ENCODE measurements at places on chromosomes 12 and 14.

GRCh38 chr14:82655770-82656169 is 1122.1 kb upstream of the SEL1L start:
- no peak overlapping the region for H3K4me3 ChIP-seq
- H3K27me3 ChIP-seq, result no peaks in the 10 kb centered on the region
- no peak for DNase-seq
- no peaks in the 10 kb centered on the region for H3K4me1 ChIP-seq

DNA sequence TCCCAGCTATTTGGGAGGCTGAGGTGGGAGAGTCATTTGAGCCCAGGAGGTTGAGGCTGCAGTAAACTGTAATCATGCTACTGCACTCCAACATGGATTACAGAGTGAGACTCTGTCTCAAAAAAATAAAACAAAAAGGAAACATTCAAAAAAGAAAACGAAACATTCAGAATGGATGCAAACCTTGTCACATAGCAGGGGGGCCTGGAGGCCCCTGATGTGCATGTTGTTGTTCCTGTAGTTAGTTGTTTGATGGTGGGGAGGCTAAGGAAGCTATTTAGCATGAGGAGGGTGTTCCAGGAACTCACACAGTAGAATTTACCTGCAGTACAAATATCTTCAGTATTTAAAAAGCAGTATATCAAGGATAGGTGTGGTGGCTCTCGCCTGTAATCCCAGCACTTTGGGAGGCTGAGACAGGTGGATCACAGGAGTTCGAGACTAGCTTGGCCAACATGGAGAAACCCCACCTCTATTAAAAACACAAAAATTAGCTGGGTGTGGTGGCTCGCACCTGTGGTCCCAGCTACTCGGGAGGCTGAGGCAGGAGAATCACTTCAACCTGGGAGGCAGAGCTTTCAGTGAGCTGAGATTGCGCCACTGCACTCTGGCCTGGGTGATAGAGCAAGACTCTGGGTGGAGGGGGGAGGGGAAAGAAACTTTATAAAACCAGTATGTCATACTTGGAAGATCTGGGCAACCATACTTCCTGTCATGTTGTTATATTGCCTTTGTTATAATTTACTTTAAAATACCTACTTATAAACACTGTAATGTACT is 17.6 kb upstream of the AEBP2 start:
- H3K4me3 ChIP-seq, result no peak overlapping the region
- no peaks in the 10 kb centered on the region for H3K36me3 ChIP-seq
- no peak for DNase-seq
- no peaks in the 10 kb centered on the region for H3K4me1 ChIP-seq

GRCh38 chr14:92680781-92681650 is 67.4 kb downstream of the LGMN start:
- peaks cover 4% of the 10 kb centered on the region for H3K4me1 ChIP-seq
- no peaks in the 10 kb centered on the region for H3K27me3 ChIP-seq
- no peak overlapping the region for H3K4me3 ChIP-seq
- H3K27ac ChIP-seq, result no peak overlapping the region
- no peaks in the 10 kb centered on the region for H3K36me3 ChIP-seq

GRCh38 chr12:16347391-16348298 is at the start of gene MGST1:
TSS of gene MGST1 (plus strand) at chr12:16347645. CDS start at chr12:16354253, 6,608 bp downstream.
- H3K36me3 ChIP-seq, result no peaks in the 10 kb centered on the region
- no peak within 1 kb of the TSS for H3K4me3 ChIP-seq
- peak within 1 kb of the TSS; percentile 77 for H3K27ac ChIP-seq
- peak; percentile 80 for DNase-seq
- peaks cover 35% of the 10 kb centered on the region for H3K4me1 ChIP-seq

GRCh38 chr12:49049566-49050224 is 10.9 kb downstream of the KMT2D start:
- no peak for DNase-seq
- H3K4me3 ChIP-seq, result no peak overlapping the region
- no peaks in the 10 kb centered on the region for H3K27me3 ChIP-seq
- peaks cover 9% of the 10 kb centered on the region for H3K36me3 ChIP-seq
- H3K27ac ChIP-seq, result no peak overlapping the region

GRCh38 chr14:63496837-63497400 is 46.3 kb downstream of the PPP2R5E start:
- peak overlapping the region; percentile 37 for H3K27ac ChIP-seq
- DNase-seq, result peak; percentile 40
- no peak overlapping the region for H3K4me3 ChIP-seq

DNA sequence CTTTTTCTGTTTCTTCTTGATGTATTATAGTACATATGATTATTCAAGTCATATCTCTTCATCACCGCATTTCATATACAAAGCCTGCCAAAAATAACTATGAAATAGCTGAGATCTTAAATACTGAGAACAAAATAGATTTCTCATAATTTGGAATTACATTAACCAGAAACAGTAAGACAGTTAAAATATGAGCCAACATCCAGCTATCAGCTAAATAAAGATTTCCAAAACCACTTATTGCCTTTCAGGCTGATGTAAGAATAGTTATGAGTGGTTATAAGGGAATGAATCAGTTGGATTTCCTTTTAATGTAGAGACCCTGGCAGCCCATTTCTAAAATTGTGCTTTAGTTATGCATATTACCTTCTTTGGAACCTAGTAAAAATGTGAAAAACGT is 47.4 kb downstream of the TMEM117 start:
- H3K36me3 ChIP-seq, result no peaks in the 10 kb centered on the region
- H3K27me3 ChIP-seq, result no peaks in the 10 kb centered on the region
- no peak overlapping the region for H3K27ac ChIP-seq

DNA sequence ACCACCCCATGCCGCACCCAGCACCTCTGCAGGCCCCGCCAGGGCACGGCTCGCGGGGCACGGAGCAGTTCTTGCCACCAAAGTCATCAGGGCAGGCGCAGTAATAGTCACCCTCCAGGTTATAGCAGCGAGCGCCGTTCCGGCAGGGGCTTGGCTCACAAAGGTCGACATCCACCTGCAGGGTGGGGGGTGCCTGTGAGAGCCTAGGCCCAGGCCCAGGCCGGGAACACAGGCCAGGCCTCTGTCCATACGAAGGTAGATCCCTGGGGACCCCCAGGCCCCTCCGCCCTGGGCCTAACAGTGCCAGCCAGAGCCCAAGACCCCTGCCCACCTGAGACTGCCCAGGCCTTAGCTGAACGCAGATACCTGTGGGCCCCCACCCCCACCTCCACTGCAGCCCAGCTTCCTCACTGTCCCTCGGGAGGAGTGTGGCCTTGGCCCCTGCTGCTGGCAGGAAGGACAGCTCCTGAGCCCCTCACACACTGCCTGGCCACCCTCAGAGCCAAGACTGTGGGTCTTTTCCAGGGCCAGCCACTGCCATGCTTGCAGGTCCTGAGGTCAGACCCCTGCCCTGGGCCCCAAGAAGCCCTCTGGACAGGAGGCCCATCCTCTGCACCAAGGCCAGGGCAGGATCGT is 19.3 kb downstream of the JAG2 start:
- peak; percentile 9 for DNase-seq
- no peaks in the 10 kb centered on the region for H3K27me3 ChIP-seq
- no peaks in the 10 kb centered on the region for H3K36me3 ChIP-seq
- no peak overlapping the region for H3K27ac ChIP-seq
- no peak overlapping the region for H3K4me3 ChIP-seq

DNA sequence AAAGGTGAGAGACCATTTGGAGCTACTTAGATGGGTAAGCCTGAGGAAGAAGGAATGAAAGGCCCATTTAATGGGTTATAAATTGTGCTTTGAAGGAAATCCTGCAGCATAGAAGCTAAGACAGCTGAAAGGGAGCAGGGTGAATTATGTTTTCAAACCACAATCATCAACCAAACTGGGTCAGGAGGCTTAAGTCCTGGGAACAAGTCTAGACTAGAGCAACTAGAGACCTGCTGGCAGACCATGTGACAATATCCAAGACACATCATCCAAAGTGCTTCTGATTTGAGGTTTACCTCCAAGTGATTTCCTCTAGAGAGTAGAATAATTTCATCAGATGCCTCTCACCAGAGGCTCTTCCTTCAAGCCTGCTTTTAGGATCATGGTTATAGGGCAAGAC is 53.7 kb downstream of the MAP3K9 start:
- no peaks in the 10 kb centered on the region for H3K27me3 ChIP-seq
- H3K36me3 ChIP-seq, result no peaks in the 10 kb centered on the region
- H3K27ac ChIP-seq, result peak overlapping the region; percentile 74
- peaks cover 40% of the 10 kb centered on the region for H3K4me1 ChIP-seq

DNA sequence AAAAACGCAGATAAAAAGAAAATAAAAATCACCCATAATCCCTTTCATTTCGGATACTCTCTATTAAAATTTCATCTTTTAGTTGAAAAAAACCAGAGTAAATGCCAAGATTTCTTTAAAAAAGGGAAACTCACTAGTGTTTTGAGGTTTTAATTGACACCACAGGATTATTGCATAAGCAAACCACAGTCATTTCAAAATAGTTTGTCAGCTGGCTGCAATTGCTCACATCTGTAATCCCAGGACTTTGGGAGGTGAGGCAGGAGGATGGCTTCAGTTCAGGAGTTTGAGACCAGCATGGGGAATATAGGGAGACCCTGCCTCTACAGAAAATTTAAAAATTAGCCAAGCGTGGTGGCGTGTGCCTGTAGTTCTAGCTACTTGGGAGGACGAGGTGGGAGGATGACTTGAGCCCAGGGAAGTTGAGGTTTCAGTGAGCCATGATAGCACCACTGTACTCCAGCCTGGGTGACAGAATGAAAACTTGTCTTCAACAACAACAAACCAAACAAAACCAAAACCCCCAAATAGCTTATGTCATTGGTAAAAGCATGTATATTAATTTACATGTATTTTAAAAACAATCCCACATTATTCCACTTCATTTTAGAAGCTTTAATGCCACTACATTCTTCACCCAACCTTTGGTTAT is 48.8 kb downstream of the SYNE2 start:
- no peaks in the 10 kb centered on the region for H3K27me3 ChIP-seq
- H3K4me1 ChIP-seq, result peaks cover 13% of the 10 kb centered on the region
- no peaks in the 10 kb centered on the region for H3K36me3 ChIP-seq
- no peak overlapping the region for H3K4me3 ChIP-seq
- H3K27ac ChIP-seq, result no peak overlapping the region

DNA sequence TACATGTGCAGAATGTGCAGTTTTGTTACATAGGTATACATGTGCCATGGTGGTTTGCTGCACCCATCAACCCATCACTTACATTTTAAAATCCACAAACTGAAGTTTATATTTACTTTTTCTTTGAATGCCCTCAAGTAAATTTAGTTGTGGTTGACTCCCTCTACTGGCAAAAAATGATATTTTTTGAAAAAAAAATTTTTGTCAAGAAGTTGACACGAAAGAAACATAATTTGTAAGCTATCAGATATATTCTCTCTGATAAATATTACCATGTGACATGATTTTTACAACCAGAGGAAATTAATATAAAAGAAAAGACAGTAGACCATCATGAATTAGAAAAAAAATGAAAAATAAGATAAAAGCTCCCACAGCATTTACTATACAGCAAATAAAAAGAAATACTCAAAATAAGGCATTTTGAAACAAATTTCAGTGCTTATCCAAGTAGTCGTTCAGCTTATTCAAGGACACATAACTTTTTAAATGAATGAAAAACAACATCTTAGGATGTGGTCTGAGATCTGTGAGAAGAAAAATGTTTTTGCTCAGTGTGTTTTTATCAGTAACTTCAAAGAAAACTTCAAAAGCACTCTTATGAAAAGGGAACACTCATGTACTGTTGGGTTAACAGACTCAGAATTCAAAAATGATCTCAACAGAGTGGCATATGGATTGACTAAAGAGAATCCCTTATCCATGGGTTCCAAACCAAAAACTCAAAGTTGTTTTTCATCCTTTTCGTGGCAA is 30.0 kb upstream of the GRIP1 start:
- H3K4me3 ChIP-seq, result no peak overlapping the region
- H3K4me1 ChIP-seq, result no peaks in the 10 kb centered on the region
- no peak for DNase-seq
- no peaks in the 10 kb centered on the region for H3K27me3 ChIP-seq
- H3K36me3 ChIP-seq, result no peaks in the 10 kb centered on the region

- no peak overlapping the region for H3K27ac ChIP-seq
- no peaks in the 10 kb centered on the region for H3K36me3 ChIP-seq
- DNase-seq, result no peak
- H3K27me3 ChIP-seq, result no peaks in the 10 kb centered on the region
- H3K4me3 ChIP-seq, result no peak overlapping the region
- H3K4me1 ChIP-seq, result no peaks in the 10 kb centered on the region
Observed at GRCh38 chr14:34034447-34035176, 83.7 kb upstream of the EGLN3 start.

DNA sequence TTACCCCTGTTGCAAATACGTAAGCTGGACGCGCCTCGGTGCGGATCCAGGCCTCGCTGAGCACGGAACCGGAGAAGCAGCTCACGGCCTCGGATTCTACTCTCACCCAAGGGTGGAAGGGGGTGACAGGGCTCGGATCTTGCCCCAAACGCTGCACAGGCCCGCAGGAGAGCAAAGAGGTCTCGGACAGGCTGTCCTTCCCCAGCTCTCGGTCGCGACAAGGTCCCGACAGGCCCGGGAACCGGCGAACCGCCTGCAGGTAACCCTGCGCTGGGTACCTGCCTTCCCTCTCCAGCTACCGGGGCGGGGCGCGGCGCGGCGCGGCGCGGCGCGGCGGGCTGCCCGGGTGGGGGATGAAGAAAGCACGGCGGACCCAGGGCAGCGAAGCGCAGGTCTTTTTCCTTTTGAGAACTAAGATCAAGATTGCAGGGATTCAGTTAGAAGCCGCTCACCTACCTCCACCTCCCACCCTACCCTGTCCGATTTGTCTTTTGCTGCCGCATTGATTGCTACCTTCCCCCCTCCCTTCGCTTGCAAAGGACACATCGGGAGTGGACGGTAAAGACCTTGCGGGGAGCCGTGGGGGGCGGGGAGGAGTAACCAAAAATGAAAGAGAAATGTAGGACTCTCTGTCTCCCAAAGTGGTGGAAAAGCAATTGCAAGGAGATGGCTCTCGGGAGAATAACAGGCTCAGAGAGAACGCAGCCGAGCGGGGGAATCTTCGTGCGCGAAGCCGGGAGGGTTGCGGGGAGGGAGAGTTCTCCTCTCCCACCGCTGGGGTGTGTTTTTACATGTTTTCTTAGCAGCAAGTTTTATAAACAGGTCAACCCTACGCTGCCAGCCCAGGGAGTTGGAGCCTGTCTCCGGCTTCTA is 8.4 kb upstream of the TBX3 start:
- H3K36me3 ChIP-seq, result no peaks in the 10 kb centered on the region
- H3K4me3 ChIP-seq, result no peak overlapping the region
- H3K27ac ChIP-seq, result no peak overlapping the region
- H3K4me1 ChIP-seq, result peaks cover 13% of the 10 kb centered on the region

- H3K36me3 ChIP-seq, result no peaks in the 10 kb centered on the region
- no peak for DNase-seq
- H3K4me1 ChIP-seq, result no peaks in the 10 kb centered on the region
- no peaks in the 10 kb centered on the region for H3K27me3 ChIP-seq
- H3K27ac ChIP-seq, result no peak overlapping the region
- no peak overlapping the region for H3K4me3 ChIP-seq
Observed at GRCh38 chr14:105135700-105136395, 32.7 kb downstream of the JAG2 start.

DNA sequence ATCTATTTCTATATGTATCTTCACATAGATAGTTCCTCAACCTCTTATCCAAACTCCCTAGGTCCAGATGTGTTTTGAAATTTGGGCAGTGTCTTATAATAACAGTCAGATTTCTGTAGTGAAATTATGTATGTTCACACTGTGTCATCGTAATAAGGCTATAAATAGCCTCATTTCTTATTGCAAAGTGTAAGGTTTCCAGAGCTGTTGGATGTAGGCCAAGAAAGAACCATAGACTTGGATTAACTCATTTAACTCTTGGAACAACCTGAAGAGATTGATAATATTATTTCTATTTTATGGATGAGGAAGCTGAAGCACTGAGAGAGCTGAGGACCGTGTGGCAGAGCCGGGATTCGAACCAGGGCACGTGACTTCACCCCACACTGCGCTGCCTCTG is 49.0 kb upstream of the PIWIL1 start:
- H3K27me3 ChIP-seq, result no peaks in the 10 kb centered on the region
- no peaks in the 10 kb centered on the region for H3K4me1 ChIP-seq
- no peak overlapping the region for H3K27ac ChIP-seq
- no peak for DNase-seq

- H3K4me1 ChIP-seq, result no peaks in the 10 kb centered on the region
- DNase-seq, result no peak
- H3K4me3 ChIP-seq, result no peak overlapping the region
- H3K27me3 ChIP-seq, result no peaks in the 10 kb centered on the region
Observed at GRCh38 chr12:17357396-17357795, 732.6 kb downstream of the RERGL start.

Data from body of pancreas (tissue), 4 donors.